ENCODE measurements at places on chromosomes 11 and 22.

DNA sequence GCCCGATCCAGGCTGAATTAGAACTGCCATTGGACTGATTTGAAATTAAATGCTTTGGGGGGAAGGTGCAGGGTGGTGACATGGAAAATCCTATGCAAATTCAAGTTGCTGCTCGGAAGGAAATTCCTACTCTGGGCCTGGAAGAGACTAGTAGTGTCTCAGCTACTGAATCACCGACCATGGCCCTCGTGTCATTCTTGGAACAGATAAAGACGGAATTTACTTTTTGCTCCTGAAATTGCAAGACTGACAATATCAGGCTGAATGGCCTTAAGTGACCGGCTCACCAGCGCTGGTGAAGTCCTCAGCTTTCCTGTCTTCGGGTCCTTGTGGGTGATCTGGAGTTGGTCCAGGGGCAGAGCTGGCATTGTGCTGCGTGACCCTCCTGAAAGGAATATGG, 6.1 kb downstream of the ASCC2 start:
- DNase-seq, result no peak

GRCh38 chr11:86230179-86230804, 14.3 kb upstream of the EED start:
- DNase-seq, result no peak

- DNase-seq, result no peak
Measured at GRCh38 chr11:106159836-106160235, 82.4 kb downstream of the AASDHPPT start.

- DNase-seq, result no peak
Measured at GRCh38 chr11:17703951-17704350, 15.4 kb upstream of the MYOD1 start.

DNA sequence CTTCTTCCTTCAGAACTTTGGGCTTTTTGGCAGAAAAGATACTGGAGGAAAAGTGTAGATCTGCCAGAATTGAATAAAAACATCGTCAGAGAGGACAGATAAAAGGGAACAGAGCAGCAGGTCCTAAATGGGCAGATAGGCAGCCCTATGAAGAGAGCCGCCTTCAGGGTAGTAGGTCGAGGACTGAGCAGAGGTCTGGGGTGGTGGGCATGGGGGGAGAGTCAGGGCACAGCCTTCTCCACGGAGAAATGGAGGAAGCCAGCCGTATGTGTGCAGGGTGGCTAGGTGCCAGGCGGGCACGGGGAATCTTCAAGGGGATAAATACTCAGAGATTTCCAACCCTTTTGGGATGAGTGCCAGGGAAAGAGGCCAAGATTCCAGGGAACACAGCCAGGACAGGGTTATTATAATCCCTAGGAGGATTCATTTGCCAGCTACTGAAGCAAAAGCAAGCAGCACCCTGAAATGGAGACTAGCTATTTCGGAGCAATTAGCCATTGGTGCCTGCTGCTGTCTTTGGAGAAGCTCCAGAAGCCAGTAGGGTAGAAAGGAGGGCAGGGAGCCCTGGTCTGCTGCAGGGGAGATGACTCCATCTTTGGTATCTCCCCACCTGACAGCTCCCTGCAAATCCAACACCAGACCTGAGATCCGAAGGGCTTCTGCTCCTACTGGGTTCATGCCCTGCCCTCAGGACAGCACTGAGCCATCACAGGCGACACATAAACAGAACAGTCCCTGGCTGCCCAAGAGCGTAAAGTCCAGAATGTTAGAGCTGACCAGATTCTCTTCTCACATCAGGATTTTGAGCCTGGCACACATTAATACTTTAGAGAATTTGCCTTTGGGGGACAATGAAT, 174.5 kb upstream of the NTM start:
- peak; percentile 57 for DNase-seq

DNA sequence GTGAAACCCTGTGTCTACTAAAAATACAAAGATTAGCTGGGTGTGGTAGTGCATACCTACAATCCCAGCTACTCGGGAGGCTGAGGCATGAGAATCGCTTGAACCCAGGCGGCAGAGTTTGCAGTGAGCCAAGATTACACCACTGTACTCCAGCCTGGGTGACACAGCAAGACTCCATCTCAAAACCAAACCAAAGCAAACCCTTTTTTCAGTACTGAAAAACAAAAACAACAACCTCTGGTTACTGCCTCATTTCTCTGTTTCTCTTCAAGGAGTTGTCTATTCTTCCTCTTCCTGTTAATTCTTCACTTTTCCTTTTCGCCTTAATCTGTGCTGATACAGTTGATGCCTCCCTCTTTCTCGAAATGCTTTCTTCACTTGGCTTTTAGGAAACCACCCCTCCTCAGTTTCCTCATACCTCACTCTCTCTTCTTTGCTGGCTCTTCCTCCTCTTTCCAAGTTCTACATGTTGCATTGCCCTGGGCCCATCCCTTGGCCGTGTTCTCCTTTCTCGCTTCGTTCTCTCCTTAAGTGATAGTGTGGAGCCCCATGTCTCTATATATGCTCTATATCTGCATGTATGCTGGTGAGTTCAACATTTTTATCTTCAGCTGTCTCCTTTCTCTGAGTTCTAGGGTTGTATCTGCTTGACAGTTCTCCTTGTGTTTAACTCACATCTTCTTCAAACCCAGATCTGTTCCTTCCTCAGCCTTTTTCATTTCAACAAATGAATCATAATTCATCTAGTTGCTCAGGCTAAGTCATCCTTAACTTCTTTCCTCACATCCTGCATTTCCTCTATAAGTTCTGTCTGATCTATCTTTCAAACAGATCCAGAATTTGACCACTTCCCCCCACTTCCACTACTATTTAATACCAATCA, 37.1 kb downstream of the NUCB2 start:
- no peak for DNase-seq

GRCh38 chr11:115607621-115608221, 103.5 kb upstream of the CADM1 start:
- peak; percentile 49 for DNase-seq

DNA sequence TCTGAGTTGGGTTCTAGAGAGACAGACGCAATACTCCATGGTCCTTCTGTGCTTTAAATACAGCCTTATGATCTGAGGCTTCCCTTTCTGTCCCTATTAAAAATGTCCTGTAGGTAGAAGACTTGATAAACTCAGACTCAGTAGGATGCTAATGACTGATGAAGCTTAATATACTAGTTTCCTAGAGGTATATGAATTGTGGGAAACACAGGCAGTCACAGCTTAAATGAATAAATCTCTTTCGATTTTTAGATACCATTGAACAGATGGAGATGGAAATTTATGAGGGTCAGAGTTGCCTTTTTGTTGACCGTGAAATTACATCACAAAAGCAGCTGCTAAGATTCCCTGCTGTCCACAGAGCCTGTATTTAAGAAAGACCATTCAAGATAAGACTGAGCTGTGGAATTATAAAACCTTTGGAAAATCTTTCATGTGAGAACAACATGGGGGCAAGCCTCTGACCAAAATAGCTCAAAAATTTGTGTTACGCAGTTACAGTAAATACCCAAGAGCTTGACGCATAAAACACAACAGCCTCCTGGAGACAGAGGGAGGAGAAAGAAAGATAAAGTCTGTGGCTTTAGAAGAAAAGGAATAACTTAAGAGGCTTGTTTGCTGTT, 172.3 kb downstream of the AASDHPPT start:
- DNase-seq, result peak; percentile 82

DNA sequence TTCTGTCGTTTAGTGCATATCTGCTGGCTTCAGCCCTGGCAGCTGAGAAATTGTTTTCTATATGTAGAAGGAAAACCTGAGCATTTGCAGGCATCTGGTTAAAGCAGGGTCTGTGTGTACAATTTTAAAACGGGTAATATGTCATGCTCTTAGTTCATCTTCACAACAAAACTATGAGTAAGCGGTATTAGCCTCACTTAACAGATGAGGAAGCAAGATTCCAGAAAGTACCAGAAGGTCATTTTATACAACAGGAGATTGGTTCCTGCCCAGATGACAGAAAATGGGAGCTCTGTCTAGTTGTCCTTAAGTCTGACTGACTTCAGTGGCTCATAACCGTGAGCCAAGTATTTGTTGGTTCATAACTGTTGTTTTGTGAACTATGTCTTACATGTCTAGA, 1.1 kb downstream of the TIMM10B start:
- DNase-seq, result no peak

- DNase-seq, result no peak
Measured at GRCh38 chr11:94803491-94803890, 35.3 kb downstream of the AMOTL1 start.

GRCh38 chr22:27170491-27170890, 513.1 kb downstream of the MIAT start:
- DNase-seq, result peak; percentile 73

DNA sequence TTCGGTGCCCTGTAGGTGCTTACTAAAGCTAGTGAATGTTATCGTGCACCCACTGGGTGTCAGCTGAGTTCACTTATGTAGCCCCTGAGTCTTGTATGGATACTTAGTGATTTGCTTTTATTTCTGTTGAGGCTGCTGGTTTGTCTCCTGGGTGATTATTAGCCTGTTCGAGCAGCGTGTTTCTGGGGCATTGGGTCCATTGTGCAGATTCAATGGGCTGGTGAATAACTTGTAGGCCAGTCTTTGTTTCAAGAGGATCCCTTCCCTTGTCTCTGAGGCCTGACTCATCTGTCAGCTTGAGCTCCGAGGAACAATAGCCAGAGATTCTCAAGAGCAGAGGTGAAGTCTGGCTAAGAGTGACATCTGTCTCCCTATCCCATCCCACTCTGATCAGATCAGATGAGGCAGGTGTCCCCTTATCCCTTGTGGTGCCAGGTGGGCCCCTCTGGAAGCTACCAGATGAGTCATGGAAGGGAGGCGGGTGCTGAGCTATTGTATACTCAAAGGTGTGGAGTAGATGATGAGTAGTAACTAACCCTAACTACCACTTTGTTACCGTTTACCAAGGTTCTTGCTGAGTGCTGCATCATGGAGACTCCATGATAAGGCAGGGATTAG, 3.7 kb downstream of the MIAT start:
- no peak for DNase-seq

DNA sequence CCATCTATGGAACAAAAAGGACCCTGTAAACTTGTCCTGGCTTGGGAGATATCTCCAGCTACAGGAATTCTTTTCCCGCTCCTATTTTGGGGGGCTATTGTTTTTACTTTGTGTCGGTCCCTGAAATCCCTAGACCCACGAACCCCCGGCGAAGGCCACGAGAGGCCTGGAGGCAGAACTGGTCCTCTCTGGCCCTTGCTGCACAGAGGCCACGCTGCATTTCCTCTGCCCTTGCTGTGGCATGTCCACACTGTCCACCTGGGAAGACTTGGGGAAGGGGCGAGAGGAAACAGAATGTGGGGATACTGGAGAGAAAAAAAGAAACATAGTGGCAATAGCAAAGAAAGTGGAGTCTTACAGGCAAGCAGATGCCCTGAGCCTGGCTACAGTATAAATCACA, 2.3 kb upstream of the ANO1 start:
- no peak for DNase-seq

DNA sequence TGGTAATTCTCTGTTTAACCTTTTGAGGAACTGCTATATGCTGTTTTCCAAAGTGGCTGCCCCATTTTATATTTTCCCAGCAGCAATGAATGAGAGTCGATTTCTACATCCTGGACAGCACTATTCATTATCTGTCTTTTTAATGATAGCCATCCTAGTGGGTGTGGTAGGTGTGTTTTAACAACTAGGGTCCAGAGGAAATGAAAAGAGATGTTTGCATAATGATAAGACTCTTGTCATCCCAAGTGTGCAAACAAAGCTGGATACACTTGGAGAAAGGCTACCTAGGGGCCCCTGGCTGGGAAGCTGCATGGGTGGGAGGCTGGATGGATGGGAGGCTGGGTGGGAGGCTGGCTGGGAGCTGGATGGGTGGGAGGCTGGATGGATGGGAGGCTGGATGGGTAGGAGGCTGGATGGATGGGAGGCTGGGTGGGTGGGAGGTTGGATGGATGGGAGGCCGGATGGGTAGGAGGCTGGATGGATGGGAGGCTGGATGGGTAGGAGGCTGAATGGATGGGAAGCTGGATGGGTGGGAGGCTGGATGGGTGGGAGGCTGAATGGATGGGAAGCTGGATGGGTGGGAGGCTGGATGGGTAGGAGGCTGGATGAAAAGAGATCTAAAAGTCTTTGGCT, 158.0 kb downstream of the DSCAML1 start:
- no peak for DNase-seq

GRCh38 chr22:44429941-44430587, 68.0 kb downstream of the RTL6 start:
- DNase-seq, result no peak

- DNase-seq, result no peak
Measured at GRCh38 chr11:88100151-88100550, 75.1 kb downstream of the RAB38 start.

- DNase-seq, result no peak
Measured at GRCh38 chr11:60235321-60235720, 7.6 kb downstream of the MS4A4E start.

DNA sequence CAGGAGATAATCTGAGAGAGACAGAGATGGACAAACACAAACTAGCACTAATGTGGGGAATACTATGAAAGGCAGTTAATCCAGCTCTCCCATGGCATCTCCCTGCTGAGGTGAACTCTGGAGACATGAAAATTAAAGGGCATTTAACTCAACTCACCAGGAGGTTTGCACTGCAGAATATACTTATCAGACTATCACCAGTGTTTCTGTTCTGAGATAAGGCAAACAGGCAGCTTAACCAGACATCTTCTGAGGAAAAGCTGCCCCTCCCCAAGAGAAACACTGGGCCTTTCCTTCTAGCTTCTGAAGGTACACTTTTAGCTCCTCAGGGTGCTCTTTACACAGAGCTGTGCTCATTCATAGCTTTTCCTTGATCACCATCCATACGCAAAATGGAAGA, 85.5 kb downstream of the AMBRA1 start:
- DNase-seq, result no peak

- DNase-seq, result no peak
Measured at GRCh38 chr11:24226606-24227005, 270.2 kb upstream of the LUZP2 start.

- DNase-seq, result no peak
Measured at GRCh38 chr11:64870176-64870892, 8.1 kb downstream of the EHD1 start.

GRCh38 chr11:82787981-82788380, 54.3 kb upstream of the FAM181B start:
- DNase-seq, result no peak

- DNase-seq, result peak; percentile 24
Measured at GRCh38 chr11:16184588-16184987, 171.8 kb downstream of the SOX6 start.

DNA sequence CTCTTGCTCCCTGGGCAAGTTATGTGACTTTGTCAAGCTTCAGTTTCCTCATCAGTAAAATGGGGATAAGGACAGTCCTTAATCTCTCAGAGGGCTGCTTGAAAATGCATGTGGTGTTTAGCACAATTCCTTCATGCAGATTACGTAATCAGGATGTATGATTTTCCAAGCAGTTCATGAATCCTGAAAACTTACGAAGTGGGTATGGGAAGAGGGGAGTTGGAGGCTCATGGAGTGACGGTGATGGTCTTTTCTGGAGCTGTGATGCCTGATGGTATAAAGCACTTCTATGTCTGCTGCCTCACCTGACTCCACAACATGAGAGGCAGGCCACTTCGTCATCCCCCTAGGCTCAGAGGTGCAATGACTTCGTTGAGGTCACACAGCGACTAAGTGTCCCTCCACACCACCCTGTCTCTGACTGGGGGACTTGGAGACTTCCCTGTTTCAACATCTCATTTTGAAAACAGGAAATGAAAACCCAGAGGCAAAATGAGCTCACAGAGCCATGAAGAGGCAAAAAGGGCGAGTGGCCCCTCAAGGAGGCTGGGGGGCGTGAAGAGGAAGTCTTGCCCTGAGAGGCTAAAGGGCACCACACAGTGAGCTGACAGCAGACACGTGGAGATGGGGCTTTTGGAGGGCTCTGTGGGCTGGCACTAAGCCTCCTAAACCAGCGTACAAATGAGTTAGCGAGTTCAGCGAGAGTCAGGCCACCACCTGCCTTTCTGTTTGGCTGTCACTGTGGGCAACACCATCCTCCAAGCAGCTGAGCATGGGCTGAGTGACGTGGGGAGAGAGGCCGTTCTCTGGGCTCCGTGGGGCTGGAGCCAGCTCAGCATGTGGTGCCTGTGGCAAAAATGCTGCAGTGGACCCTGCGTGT, 10.1 kb downstream of the MCM5 start:
- no peak for DNase-seq

Measured in astrocyte of the cerebellum (primary cell).